ENCODE measurements at places on chromosomes 16 and 17. TPM values are rescaled to one million over a fixed set of nuclear protein-coding genes. Genes with fewer than 3 reads are reported as not detected.

- DNase-seq, result peak; percentile 29
Observed at GRCh38 chr16:69762814-69763598, 874 bp downstream of the WWP2 start.

The PHAF1 gene
- total RNA-seq, result 17.1 TPM

GRCh38 chr16:82580298-82580890, 46.4 kb upstream of the CDH13 start:
- DNase-seq, result peak; percentile 28

GRCh38 chr17:82274134-82275020, 877 bp upstream of the CSNK1D start:
- no peak for DNase-seq

The APPBP2 gene
- 72.2 TPM for total RNA-seq
